ENCODE measurements at places on chromosomes 11 and 22. TPM values are rescaled to one million over a fixed set of nuclear protein-coding genes. Genes with fewer than 3 reads are reported as not detected.

Gene RIMBP3B
- 0.51 TPM for total RNA-seq

Gene ST3GAL4
- 24.8 TPM for total RNA-seq

Gene SLC22A25
- not detected for total RNA-seq

Gene OOSP2
- total RNA-seq = not detected

Gene TRIM49
- total RNA-seq = not detected

Gene PIK3C2A
- total RNA-seq = 14.3 TPM

Gene PDE2A
- 1.2 TPM for total RNA-seq

Gene DBX1
- total RNA-seq = not detected

Gene ADM2
- 0.64 TPM for total RNA-seq

Gene VPREB3
- total RNA-seq = 1.4 TPM

Gene APOA5
- not detected for total RNA-seq

Measured in A549 treated with CORT108297 at 1 μM for 4 hours (cell line).